ENCODE measurements at places on chromosomes 2 and 18. TPM values are rescaled to one million over a fixed set of nuclear protein-coding genes. Genes with fewer than 3 reads are reported as not detected.

Gene SCYGR1
- not detected for total RNA-seq

Gene RUFY4
- not detected for total RNA-seq

Gene ERICH2
- not detected for total RNA-seq

Gene CHRNG
- not detected for total RNA-seq

Gene LYPD6B
- not detected for total RNA-seq

Gene TTLL4
- total RNA-seq, result 41.0 TPM

Gene GREB1L
- 0.76 TPM for total RNA-seq

Gene TBR1
- 0.09 TPM for total RNA-seq

Gene LIPG
- total RNA-seq, result 96.2 TPM

Gene CDKL4
- 1.2 TPM for total RNA-seq

Gene MYOM1
- not detected for total RNA-seq

Gene RGPD5
- 47.6 TPM for total RNA-seq

Gene CPS1
- total RNA-seq, result 0.88 TPM

Gene GPR39
- 0.20 TPM for total RNA-seq

Gene PRKAG3
- not detected for total RNA-seq

Gene KCTD18
- total RNA-seq, result 6.6 TPM

Gene KLHL30
- not detected for total RNA-seq

Gene EGR4
- not detected for total RNA-seq

Gene EVX2
- not detected for total RNA-seq

Gene ACTR3
- total RNA-seq, result 374 TPM

Gene AQP12B
- not detected for total RNA-seq

Gene SLC5A7
- total RNA-seq, result not detected

Gene MLPH
- total RNA-seq, result not detected

Gene TNS1
- 35.6 TPM for total RNA-seq

Gene TUBB8B
- total RNA-seq, result 1.1 TPM

Gene KANSL1L
- total RNA-seq, result 14.0 TPM

Gene DOK6
- total RNA-seq, result not detected

Gene DSG4
- not detected for total RNA-seq

Gene UGT1A1
- total RNA-seq, result not detected

Gene CTAGE1
- total RNA-seq, result not detected

Gene DCDC2C
- total RNA-seq, result not detected

Gene CYS1
- total RNA-seq, result 0.25 TPM

Gene DYSF
- total RNA-seq, result 134 TPM

Gene KATNAL2
- total RNA-seq, result 1.3 TPM

Gene GNAL
- 0.65 TPM for total RNA-seq

Gene MOCOS
- 0.85 TPM for total RNA-seq

Gene OR6B2
- not detected for total RNA-seq

Gene CSRNP3
- total RNA-seq, result not detected

Gene MAP3K19
- total RNA-seq, result not detected

Gene MFSD2B
- 0.82 TPM for total RNA-seq
